ENCODE measurements at places on chromosomes 2 and 18.

- DNase-seq = peak; percentile 30
These were observed 1.3 kb upstream of the KCMF1 start for GRCh38 chr2:84969511-84970209.

DNA sequence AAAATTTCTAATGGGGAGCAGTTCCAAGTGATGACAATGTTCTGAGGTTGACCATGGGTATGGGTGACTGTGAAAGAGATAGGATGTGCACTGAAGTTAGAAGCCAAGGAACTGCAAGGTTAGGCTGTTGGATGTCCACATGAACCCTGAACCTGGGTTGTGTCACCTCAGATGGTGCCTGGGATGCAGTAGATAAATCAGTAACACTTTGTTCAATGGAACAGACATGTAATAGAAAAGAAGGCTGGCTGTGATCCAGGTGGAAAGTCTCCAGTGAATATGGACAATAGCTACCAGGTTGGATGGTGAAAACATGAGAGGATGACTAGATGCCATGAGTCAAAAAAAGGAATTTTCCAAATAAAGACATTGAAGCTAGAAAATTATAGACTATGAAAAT, 131.4 kb downstream of the TRABD2A start:
- no peak for DNase-seq

DNA sequence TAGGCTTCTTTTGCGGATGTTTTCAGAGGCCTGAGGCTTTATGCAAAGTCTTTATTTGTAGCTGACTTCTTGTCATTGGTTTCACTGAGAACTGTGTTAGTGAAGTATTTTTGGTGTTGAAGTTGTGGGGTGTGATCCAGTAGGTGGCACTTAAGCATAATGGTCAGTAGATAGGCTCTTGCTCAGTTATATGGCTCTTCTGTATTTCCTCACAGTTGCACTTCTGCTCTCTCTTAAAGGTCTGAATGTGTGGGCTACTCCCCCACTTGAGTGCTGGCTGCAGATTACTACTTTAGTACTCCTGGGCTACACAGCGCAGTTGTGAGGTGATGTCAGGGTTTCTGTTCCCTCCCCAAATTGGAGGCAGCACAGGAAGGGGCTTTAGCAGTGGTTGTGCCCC, 133.8 kb upstream of the SCN7A start:
- no peak for DNase-seq

DNA sequence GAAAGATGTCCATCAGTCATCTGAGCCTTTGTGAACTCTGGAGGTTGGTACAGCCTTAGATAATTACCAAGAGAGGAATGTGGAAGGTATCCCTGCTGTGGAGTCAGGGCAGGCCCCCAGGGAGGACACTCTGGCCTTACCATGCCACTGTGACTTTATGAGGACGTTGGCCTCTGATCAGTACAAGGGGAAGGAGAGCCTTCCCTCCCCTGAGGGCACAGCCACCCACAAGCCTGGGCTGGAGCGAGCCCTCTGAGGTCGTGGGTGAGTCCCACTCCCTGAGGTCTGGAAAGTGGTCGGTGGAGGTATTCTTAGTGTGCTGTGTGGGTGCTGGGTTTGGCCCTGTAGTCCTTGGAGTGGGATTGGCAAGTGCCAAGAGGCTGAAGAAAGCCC, 91.6 kb downstream of the STPG4 start:
- DNase-seq = no peak

DNA sequence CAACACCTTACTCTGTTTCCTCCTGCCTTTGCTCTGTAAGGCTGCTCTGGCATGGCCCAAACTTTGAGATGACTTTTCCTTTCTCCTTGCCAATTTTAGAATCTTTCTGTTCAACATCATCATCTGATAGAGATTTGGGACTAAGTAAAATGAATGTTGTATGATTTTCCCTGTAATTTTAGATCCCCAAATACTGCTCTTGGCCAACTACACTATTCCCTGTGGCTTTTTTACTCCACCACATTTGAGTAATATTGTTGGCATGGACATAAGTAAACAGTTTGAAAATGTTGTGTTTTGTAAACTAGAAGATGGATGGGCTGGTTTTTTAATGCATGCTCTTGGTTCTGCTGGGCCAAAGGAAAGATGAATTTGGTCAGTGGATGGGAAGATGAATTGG, 12.1 kb downstream of the LTBP1 start:
- no peak for DNase-seq

GRCh38 chr2:237967463-237967951, 693 bp downstream of the UBE2F start:
- DNase-seq = peak; percentile 28

DNA sequence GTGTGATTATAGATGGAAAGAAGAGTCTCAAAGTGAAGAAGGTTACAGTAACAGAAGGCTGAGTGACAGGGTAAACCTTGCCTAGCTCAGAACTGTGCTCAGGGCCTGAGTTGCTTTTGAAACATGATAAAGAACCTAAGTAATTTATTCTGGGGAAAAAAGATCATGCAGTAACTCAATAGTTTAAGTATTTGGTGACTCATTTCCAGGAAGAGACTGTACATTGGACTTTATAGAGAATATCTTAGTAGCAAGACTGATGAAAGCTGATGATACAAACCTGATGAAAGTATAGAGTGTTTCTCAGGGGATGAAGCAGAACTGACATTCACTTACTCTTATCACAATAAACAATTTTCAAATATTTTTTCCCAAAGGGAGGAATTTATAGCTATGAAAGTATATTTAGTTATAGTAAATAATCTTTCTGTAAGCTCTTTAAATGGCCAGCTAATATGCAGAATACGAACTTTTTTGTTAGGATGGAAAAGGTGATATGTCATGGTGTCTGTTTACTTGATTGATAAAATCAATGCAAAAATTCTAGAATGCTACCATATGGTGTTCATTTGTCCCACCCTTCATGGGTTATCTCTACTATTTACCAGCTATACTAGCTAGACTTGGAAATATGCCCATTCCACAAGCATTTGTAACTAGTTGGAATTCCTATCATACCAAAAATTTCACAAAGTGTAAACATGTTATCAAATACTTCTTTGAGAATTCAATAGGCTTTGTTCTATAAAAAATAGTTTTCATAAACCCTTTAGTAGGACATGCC, 1265.5 kb upstream of the ACVR2A start:
- no peak for DNase-seq

DNA sequence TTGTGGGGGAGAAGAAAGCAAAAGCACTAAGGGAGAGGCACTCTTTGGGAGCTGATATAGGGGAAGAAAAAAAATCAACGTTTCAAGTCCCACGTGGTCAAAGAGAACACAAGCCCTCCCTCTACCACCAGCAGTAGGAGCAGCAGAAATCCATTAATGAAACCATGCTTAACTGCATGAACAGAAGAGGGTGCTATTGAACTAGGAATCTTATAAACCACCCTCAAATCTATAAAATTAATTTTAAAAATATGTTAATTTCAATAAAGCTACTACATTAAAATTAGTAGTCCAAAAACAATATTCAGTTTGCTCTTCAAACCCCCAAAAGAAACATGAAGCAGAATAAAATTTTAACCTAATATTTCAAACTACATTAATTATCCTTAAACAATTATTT, 147.8 kb downstream of the TMEM18 start:
- DNase-seq = no peak

- no peak for DNase-seq
These were observed 782 bp downstream of the FAM228B start for GRCh38 chr2:24123922-24124580.

DNA sequence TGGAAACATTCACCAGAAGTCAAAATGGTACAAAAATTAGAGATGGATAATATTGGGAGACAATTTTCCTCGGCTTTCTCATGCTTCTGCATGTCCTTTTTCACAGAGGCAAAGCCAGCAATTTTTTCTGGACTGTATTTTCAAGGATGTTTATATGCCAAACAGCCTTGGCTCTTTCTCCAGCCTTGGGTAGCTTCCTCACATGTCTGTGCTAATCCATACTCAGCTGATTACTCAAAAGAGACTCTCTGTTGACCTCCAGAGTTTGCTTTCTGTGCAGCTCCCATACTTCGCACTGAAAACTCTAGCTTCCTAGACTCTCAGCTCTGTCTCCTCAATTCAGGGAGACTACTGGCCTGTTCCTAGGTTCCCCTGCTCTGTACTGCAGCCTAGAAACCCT, 10.6 kb downstream of the C18orf63 start:
- no peak for DNase-seq

- DNase-seq = no peak
These were observed 57.5 kb downstream of the ZRANB3 start for GRCh38 chr2:135473567-135473966.

- DNase-seq = no peak
These were observed 26.5 kb downstream of the TNS1 start for GRCh38 chr2:217976301-217976700.

DNA sequence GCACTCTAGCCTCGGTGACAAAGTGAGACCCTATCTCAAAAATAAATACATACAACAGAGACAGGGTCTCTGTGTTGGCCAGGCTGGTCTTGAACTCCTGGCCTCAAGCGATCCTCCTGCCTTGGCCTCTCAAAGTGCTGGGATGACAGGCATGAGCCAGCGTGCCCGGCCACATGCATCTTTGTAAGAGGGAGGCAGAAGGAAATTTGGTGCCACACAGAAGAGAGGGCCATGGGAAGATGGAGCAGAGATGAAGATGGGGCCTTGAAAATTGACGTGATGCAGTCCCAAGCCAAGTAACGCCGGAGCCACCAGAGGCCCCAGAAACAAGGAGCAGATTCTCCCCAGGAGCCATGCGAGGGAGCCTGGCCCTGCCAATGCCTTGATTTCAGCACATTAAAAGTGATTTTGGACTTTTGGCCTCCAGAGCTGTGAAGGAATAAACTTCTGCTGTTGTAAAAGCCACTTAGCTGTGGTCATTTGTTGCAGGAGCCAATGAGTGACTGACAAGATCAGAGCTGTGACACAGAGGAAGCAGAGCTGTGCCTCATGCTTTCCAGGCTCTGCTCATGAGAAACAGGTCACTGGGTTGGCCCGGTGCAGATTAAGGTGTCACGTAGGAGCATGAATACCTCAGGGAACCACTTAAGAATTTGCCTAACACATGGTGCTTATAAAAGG, 2.7 kb upstream of the SLC66A2 start:
- DNase-seq = no peak

DNA sequence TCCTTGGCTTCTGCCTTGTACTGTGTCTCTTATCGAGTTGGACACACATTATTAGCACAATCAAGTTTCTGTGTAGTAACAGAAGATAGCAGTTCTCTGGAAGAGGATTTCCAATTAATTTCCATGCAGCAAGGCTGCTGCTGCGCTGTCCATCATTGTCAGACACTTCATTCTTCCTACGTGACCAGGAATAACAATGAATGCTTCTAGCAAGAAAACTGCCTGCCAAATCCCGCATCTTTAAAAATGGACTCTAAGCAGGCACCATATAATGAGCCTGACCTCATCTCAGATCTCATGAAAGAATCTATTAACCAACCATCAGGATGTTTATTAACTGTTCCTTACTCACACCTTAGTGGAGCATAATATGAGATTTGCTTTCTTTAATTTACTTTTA, 1067.7 kb upstream of the FAM98A start:
- no peak for DNase-seq

GRCh38 chr2:112818094-112818902, 18.3 kb downstream of the IL1B start:
- DNase-seq = no peak

GRCh38 chr2:30673127-30673526, 134.1 kb downstream of the CAPN13 start:
- no peak for DNase-seq

DNA sequence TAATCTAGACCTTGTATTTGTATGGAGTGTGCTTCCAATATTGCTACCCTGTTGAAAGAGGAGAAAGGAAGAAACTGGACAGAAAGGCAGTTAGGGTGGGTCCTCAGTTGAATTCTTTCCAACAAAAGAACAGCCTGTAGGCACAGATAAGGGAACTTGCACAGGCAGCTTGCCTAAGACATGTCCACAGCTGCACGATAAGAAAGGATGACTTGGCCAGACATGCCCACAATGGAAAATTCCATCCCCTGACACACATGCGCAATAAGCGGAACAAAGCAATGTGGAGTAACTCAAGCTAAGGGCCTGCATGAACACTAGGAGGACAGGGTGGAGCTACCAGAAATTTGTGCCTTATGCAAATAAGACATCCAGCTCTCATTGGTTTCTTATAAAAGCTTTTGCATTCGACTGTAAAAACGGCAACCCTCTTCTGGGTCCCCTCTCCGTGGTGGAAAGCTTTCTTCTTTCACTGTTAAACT, 1084.7 kb upstream of the NXPH2 start:
- no peak for DNase-seq

DNA sequence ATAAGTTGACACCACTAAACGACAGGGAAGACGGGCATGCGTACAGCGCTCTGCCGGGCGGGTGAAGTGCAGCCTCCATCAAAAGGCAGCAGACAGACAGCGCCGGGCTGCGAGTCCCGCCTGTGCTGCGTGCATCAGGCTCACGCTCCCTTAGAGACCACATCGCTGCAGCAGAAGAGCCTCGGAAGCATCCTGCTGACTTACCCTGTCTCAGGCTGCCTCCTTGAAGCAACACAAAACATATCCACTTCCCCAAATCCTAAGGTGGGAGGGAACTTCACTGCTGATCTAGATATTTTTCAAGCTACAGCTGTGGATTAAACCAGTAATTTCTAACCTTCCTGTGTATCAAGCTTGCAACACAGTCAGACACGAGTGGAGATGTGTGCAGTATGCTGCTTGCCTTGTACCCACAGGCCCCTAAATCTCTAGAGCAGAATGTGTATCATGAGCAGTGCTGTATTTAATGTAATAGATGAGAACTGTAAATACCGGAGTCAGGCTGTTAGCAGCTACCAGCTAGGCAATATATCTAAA, 6.4 kb downstream of the MYT1L start:
- no peak for DNase-seq

DNA sequence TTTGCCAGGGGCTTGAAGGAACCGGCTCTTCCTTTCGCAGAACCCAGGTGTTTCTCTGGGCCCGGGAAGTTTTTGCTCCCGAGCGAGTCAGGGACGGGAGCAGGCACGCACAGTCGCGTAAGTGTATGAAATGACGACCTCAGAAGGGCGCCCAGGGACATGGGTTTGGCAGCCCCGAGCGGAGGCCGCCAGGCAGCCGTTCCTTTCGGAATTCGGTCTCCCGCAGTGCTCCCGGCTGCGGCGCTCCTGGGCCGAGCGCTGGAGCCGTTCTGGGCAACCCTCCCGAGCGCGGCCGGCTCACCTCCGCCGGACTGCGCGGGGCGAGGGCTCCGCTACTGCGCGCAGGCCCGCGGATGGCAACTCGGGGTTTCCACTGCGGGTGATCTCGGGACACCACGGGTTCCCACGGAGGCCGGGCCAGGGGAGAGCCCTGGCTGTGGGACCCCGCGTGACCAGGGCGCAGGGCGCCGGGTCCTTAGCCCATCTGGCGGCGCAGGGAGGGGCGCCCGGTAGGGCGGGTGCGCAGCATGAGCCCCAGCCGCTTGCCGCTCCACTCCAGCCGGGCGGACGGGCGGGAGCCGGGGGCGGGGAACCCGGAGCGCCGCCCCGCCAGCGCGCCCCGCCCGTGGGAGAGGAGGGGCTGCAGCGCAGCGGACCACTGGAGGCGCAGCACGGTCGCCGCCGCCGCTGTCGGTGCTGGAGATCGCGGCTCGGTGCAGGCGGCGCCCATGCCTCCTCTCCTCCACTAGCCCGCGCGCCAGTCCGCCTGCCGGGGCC, at the start of gene OSBPL6:
Gene OSBPL6, plus strand, starts transcription at position 690 of the 777 bp plus-strand sequence. CDS start 111,673 bp downstream, outside the sequence.
- peak; percentile 47 for DNase-seq

All from stimulated activated CD4-positive, alpha-beta T cell treated with anti-CD3 and anti-CD28 coated beads, Interleukin-2, amount 100 ng/mL, for 24 hours (primary cell).